Activated gamma-delta T cell treated with Interleukin-2 at 50 U/mL for 16 hours (primary cell): ENCODE measurements at places on chromosomes 2 and 18.

DNA sequence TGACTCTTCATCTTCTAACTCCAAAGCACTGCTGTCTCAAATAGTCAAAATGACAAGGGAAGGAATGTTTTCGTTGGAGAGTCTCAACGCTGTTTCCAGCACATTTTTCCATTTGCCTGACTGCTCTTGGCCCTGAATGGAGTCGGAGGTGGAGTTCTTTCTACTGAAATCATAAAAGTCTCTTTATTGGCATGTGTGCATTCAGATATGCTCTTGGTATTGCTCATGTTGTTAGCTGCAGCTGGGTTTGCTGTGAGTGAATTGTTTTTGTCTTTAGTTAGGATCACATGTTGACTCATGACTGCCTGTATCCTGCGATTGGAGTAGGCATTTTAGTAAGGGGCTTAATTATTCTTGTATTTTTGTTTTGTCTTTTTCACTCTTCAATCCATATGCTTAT lies 16.8 kb downstream of the TMEM17 start:
- DNase-seq: no peak

DNA sequence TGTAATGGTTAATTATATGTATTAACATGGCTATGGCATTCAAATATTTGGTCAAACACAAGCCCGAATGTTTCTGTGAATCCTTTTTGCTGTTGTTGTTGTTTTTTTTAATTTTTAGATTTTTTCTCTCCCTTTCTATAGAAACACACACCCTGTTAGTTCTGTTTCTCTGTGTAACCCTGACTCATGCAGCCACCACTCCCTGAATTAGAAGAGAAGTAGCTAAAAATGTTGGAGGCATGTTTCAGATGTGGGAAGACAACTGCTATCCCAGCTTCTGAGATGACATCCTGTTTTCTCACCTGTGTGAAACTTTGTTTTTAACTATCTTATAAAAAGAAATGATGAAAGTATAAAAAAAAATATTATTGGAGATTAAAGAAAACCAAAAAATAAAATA lies 219.6 kb upstream of the RGPD4 start:
- DNase-seq: no peak

DNA sequence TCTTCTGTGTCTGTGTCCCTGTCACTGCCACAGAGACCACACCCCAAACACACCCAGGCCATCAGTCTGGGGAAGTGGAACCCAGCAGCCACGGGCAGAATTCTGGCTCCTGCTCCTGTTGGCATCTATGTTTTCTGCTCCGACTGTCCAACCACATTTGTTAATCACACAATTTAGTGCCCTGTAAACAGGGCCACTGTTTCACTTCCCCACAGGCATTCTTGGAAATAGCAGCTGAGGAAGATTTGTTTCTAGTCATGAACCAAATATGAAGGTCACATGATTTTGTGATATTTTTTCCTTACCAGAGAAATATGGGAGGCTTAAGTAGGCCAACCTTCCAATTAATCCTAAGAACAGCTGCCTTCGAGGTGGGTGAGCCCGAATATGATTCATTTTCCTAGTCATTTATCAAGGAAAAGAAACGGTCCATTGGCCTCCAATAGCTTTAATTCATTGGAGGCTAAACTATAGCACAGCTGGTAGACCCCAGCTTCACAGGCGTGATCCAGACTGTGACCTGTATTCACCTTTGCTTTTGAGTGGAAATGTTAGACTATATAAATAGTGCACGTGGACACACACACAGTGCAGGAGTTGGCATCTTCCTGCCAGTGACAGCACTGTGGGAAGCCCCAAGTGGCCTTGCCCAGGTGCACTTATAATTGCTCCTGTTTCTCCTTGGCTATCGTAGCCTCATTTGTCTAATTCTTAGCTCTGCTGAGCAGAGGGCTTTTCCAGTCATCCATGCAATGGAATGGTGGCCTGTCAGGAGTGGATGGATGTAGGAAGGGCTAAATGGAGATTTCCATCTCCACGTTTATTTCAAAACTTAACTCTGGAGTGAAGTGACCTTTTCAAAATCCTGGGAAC lies 267.9 kb downstream of the LPIN1 start:
- DNase-seq: no peak

GRCh38 chr2:74515271-74515980 lies 1.2 kb downstream of the TLX2 start:
- no peak for DNase-seq

DNA sequence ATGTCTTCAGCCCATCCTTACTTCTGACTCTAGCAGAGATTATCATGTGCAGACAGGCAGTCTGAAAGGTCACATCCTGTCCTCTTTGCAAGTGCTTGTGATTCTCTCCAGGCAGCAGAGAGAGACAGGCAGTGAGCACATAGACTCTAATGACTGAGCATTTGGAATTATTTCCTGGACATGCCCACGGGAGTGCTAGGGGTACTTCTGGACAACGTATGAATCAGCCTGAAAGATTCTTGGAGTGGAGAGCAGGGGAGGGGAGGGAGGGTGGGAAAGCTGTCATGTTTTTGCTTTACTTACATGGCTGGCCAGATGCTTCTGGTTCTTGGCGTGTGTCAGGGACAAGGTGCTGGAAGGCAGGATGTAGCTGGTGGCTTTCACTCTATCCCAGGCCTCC lies 150.6 kb downstream of the RIF1 start:
- DNase-seq: no peak

GRCh38 chr2:63827749-63828148 lies 13.9 kb upstream of the UGP2 start:
- no peak for DNase-seq

DNA sequence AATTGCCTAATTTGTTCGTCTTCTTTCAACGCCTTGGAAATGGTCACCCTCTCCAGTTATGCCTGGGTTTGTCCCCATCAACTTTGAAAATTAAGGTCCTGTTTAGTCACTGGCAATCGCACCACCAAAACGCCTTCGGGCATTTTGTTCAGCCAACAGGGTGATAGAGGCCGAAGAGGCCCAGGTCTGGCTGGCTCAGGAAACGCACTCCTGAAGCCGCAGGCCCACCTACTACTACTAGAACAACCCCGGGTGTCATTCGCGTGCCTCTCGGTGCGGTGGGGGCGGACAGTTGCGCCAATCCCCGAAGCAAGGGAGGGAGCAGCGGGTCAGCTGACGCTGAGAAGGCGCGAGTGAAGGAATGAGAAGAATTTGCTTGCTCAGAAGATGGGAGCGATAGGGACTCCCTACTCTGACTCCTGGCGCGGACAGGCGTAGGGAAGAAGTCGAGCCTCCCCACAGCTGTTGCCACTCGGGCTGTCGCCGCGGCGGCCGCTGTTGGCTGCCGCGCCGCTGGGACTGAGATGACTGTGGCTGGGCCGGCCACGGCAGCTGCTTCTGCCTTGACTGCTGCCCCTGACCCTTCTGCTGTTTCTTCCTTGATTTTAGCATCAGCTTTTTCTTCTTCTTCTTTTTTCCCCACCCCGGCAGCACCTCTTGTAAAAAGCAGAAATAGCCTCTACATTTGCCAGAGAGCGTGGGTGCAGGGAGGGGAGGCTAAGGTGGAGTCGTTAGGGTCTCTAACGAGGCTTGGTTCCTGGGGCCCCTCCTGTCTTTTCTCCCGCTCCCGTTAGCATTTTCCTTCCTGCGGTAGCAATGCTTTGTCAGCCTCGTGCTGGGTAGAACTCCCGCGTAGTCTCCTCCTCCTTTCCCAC lies 387.6 kb downstream of the FIGN start:
- DNase-seq: no peak

DNA sequence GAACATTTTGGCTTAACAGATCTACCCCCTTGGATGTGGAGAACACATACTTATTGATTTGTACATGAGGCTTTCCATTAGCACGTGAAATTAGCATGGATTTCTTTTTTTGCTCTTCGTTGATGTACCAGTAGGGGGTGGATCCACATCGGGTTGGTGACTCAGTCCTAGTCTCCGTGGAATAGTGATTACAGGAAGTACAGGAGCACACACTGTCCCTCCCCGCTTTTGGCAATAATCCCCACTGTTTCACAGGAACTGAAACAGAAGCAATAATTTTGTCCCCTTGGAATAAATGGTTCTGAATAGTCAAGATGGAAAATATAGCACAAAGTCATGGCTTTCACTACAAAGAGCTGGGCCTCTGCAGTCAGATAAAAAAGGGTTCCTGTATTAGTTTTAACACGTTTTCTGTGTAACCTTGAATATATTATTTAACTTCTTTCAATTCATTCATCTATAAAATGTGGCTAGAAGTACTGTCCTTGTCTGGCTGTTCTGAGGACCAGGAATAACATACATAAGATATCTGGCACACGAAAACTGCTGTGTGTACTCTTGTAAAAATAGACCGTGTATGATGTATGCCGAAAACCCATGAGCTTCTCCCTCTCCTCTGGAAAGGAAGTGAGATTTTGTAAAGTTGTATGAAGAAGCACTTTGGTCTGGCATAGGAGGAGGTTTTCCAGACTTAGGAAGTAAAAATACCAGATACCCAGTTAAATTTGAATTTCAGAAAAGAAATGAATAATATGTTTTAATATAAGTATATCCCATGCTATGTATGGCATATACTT lies 229.2 kb downstream of the GALR1 start:
- no peak for DNase-seq
